ENCODE measurements at places on chromosomes 13 and 19. TPM values are rescaled to one million over a fixed set of nuclear protein-coding genes. Genes with fewer than 3 reads are reported as not detected.

Gene PRR20C
- total RNA-seq = not detected

Gene ATP4B
- not detected for total RNA-seq

Gene GRK1
- not detected for total RNA-seq

Gene RFXAP
- 1.9 TPM for total RNA-seq

Gene HRC
- not detected for total RNA-seq

Gene TMEM221
- total RNA-seq = 0.42 TPM

Gene CGB1
- 2.4 TPM for total RNA-seq

Gene OR10H3
- total RNA-seq = not detected

Gene COL4A2
- total RNA-seq = 154 TPM
